ENCODE measurements at places on chromosomes 13 and 19.

GRCh38 chr13:102195566-102196462 is 206.0 kb downstream of the FGF14 start:
- DNase-seq = no peak

- peak; percentile 59 for DNase-seq
Measured at GRCh38 chr13:42377640-42378382, 105.9 kb downstream of the AKAP11 start.

DNA sequence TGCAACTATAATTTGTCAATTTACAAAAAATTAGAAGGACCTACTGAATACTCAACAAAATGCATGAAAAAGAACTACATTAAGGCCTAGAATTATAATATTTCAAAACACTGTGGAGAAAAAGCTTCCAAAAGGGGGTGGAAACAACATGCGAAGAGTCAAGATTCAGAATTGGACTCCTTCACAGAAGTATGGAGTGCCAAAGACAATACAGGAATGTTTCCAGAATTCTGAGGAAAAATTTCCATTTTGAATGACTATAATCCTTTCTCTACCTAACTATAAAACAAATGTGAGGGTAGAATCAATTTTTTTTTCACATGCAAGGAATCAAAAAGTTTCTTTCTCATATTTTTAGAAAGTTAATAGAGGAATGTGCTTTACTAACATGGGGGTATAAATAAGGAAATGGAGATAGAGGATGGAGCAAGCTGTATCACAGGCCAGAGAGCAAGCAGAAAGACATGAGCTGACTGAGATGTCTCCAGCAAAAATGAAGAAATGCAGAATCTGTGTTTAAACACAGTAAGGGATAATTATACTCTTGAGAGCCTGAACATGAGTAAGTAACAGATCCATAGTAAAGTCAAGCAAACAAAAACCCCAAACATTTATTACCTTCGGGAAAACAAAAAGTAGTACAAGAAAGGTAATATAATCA is 39.5 kb upstream of the SMAD9 start:
- DNase-seq = no peak

- no peak for DNase-seq
Measured at GRCh38 chr13:23292586-23292985, 111.8 kb downstream of the SGCG start.

GRCh38 chr19:57103573-57104277 is 16.1 kb upstream of the USP29 start:
- DNase-seq = peak; percentile 65

DNA sequence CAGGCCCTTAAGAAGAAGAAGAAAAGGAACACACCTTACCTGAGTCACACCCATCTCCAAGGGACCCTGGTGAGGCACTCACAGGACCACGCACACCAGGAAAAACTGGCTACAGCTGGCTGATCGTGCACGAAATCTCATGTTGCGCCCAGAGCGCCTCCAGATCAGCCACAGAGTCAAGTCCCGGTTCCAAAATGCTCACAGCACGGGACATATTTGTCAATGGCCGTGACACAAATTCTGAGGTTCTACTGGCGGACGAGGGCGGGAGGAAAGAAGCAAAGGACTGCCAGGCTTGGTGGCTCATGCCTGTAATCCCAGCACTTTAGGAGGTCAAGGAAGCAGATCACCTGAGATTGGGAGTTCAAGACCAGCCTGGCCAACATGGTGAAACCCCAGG is 21.5 kb downstream of the SH3GL1 start:
- peak; percentile 14 for DNase-seq

- DNase-seq = peak; percentile 55
Measured at GRCh38 chr19:48480183-48480557, 11.0 kb downstream of the CYTH2 start.

DNA sequence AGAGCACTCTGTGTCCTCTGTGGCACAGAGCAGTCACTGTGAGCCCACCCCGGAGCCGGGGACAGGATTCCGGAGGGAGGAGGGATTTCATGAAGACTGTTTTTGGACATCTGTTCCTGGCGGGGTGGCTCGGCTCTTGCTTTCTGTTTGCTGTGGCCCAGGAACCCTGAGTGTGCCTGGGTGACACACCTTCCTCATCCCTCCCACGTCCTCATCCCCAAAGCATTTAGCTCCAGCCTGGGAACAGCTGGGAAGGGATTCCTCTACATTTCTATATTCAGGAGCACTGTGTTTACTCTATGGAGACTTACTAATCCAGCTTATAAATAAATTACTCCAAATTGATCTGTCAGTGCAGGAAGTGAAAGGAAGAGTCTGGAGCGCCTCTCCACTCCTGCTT is 97.8 kb upstream of the UBL3 start:
- no peak for DNase-seq

DNA sequence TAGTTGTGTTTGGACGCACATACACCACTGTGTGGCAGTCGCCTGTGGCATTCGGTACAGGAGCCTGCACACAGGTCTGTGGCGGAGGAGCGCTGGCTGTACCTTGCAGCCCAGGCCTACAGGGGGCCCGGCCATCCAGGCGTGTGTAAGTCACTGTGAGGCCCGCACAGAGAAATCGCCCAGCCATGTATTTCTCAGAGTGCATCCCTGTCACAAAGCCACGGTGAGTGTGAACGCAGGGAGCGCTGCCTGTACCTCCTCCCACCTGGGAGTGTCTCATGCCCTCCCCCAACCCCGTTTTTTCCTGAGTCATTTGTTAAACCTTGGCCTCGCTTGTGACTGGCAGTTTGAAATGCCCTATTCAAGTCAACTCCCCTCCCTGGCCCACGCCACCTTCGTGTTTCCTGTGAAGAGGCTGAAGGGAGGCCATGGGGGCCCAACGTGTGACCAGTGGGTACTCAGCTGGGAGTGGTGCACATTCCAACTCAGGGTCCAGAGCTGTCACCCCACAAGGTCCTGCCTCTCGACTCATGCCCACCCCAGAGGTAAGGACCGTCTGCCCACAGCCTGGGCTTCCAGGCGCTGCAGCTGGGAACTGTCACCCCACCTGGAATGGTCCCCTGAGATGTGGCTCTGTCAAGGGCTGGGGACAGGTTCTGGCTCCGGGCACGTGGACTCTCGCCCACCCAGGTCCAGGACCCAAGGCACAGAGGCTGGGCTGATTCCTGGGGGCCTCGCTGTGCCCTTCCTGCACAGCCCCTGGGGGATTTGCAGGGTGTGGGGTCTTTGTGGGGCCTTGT is 11.6 kb upstream of the RASA3 start:
- DNase-seq = peak; percentile 68

GRCh38 chr13:67466569-67466968 is 236.4 kb upstream of the PCDH9 start:
- DNase-seq = no peak

All from activated naive CD4-positive, alpha-beta T cell treated with anti-CD3 and anti-CD28 coated beads, Interleukin-2, amount 10 ng/mL, durations not matched to agents 7 days and 5 days (primary cell).